ENCODE measurements at places on chromosomes 5 and 9.

- no peak for DNase-seq
Observed at GRCh38 chr5:4387290-4387689, 752.8 kb upstream of the ADAMTS16 start.

- DNase-seq = no peak
Observed at GRCh38 chr5:153883854-153884611, 154.7 kb downstream of the FAM114A2 start.

DNA sequence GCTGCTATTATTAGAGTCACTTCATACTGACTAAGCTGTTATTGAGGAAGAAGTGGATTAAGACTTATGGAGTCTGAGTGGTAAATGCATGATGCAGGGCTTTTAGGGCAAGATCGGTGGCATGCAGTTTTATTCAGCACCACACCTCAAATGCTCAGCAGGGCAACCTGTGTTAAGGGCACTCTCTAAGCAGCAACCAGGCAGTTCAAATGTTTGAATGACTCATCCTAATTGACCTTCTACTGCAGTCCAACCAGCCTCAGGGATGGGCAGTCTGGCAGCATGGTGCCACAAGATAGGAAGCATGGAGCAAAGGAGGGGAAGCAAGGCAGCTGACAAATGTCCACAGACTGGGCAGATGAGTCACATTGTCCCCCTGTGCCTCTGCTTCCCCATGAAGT, 80.2 kb upstream of the MIER3 start:
- DNase-seq = no peak

- DNase-seq = no peak
Observed at GRCh38 chr5:152349683-152350526, 55.2 kb downstream of the NMUR2 start.

GRCh38 chr5:112696786-112697185, 40.9 kb upstream of the APC start:
- no peak for DNase-seq

DNA sequence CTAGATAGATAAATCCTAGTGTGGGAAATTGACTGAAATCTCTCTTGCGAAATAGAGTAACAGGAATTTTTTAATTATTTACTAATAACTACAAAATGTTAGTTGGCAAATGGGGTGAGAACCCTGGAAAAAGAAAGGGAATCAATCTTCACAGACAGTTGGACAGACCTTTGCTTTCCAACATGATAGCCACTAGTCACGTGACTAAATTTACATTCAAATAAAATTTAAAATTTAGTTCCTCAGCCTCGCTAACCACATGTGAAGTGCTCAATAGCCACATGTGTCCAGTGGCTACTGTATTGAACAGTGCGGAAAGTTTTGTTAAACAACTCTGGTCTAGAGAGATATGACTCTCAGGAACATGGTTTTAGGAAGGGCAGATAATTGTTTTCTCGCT, 289.9 kb upstream of the RASA1 start:
- DNase-seq = no peak

DNA sequence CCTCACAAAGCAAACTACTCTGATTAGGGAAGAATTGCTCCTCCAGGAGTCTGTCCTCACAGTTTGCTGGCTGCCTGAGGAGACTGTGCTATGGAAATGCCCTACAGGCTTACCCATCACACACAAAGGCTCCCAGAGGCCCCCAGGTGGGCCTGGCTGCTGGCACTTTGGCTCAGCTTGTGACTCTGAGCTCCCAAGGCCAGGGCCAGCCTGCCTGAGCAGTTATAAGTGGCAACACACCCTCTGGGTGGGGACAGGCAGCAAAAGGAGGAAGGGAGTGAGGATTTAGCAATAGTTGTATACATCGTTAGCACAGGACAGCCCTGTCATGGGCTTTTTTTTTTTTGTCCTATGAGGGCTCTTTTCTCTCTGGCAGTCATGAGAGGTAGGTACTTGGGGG, 103.5 kb downstream of the DAPK1 start:
- DNase-seq = no peak

DNA sequence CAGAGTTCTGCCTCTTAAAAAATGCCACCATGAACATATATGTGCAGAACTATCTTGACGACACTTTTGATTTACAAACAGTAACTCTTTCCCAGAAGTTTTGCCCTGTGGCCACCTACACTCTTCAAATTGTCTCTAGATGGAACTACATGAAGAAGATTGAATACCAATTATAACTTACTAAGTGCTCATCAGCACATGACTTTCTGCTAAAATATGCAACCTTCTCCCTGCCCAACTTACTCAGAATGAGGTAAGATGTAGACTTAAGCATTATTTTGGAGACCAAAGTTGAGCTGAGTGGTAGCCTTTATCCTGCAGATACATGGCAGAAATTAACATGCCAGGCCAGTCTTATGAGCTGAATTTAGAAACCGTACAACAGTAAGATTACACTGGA, 105.4 kb downstream of the SEMA5A start:
- DNase-seq = no peak

DNA sequence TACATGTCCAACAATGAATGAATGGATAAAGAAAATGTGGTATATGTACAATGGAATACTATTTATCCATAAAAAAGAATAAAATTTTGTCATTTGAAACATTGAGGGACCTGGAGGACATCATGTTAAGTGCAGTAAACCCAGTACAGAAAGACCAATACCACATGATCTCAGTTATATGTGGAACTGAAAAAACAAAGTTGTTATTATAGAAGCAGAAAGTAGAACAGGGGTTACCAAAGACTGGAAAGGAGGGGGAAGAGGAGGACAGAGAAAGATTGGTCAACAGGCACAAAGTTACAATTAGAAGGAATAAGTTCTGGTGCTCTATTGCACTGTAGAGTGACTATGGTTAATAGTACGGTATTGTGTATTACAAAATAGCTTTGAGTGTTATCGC, 233.8 kb downstream of the SEMA6A start:
- DNase-seq = no peak

DNA sequence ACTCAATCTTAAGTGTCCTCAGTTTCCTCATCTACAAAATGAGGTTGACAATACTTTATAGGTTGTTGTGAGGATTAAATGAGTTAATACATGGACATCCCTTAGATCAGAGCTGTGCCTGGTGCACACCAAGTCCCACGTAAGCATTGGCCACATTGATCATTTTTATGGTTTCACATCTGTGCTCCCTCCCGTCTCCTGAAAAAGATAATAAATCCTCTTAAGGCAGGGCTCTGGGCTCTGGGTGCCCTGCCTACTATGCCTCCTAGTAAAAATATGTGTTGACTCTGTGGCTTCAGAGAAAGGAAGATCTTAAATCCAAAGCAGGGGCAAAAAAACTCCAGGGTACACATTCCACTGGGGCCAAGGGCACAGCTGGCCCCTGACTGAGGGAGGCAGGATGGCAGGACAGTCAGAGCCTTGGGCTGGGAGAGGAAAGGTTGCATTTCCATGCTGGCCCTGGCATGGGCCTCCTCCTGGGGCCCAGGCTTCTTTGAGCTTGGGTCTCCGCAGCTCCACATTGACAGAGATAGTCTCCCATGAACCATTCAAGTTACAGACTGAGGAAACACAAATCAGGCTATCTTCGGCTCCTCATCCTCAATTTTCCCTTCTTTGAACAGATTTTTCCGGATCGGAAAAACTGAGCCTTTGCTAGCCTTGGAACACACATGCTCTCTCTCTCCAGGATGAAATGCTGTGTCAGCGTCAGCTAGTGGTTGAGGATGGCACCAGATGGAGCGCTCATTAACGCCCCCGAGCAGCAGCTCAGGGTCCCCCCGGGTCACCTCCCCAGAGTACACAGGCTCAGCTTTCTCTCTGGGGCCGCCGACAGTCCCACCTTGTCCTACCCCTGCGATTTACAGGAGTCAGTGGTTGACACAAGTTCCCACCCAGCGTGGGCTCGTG, 22.4 kb upstream of the KIF12 start:
- no peak for DNase-seq

- DNase-seq = no peak
Observed at GRCh38 chr5:143554187-143554717, 150.8 kb upstream of the NR3C1 start.

GRCh38 chr5:33549982-33550567, 109.3 kb downstream of the TARS1 start:
- DNase-seq = no peak

DNA sequence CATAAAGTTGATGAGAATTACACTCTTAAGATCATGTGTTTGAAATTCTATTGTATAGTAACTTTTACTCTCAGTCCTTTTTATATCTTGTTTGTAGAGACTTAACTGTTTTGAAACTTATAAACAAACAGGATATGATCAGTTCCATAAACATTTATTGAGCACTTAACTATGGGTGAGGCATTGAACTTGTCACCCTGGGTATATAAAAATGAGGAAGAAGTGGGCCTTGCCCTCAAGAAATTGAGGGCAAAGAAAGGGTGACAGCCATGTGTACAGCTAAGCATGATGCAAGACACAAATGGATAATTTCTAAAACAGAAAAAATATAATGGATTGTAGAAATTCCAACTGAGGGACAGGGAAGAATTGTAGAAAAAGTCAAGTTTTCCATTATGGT, 15.7 kb downstream of the UNC13B start:
- no peak for DNase-seq

GRCh38 chr9:78242041-78242440, 6.2 kb downstream of the CEP78 start:
- no peak for DNase-seq

DNA sequence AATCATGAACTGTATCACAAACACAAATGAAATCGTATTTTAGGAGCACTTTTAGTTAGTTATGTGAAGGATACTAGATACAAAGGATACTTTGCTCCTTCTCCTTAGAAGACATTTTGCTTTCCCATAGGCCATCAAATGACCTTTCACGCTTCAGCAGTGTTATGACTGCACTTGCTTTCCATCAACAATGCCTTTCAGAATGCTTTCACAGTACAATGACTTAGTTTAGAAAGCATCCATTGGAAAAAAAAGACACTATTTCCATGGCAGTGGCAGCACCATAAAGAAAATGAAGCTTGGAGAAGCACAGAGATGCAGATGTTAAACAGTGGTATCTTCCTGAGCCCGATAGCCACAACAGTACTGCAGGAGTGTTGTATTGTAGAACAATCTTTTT, 203.9 kb downstream of the PCSK1 start:
- no peak for DNase-seq

DNA sequence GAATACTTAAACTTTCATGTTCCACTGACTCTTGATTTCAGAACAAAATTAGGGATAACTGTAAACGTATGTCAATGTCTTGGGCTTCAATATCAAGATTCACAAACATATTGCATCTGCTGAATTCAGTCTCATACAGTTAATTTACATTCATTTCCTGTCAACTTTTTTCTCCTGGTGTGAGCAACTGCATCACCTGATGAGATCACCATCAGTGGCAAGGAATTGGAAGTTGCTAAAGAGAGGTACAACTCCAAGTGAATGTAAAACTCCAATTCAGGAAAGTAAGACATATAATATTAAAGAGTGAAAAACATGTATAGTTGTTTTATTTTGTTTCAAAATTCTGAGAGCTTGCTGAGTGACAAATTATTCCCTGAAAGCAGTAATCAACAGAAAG, 1336.2 kb upstream of the C9orf72 start:
- DNase-seq = no peak

DNA sequence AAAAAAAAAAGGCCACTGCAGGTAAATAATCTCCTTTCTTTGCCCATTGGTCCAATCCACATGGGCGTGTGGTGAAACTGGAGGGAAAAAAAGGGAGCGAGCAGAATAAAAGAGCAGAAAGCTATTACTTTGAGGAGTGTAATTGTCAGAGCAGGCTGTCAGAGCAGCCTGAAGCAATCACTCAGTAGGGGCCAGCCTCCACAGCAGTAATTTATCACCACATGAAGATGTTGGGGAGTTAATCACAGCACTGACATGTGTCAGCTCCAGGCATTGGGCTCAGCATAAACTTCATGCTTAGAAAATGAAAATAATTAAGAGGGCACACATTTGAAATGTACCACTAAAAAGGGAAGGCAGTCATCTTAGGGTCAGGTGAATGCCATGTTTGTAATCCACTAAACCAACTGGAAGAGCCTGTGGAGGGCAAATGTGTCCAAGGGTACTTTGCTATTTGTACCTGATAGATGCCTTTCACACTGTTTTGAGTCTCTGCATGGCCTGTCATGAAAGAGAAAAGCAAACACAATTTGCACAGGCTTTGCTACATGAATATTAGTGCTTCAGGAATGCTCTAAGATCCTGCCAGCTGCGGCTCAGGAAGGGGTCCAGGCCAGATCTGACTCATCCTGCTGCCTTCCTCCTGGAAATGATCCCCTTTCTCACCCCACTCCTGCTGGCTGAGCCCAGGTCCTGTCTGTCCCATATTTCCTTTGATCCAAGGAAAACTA, 2.9 kb upstream of the PTGER4 start:
- no peak for DNase-seq

DNA sequence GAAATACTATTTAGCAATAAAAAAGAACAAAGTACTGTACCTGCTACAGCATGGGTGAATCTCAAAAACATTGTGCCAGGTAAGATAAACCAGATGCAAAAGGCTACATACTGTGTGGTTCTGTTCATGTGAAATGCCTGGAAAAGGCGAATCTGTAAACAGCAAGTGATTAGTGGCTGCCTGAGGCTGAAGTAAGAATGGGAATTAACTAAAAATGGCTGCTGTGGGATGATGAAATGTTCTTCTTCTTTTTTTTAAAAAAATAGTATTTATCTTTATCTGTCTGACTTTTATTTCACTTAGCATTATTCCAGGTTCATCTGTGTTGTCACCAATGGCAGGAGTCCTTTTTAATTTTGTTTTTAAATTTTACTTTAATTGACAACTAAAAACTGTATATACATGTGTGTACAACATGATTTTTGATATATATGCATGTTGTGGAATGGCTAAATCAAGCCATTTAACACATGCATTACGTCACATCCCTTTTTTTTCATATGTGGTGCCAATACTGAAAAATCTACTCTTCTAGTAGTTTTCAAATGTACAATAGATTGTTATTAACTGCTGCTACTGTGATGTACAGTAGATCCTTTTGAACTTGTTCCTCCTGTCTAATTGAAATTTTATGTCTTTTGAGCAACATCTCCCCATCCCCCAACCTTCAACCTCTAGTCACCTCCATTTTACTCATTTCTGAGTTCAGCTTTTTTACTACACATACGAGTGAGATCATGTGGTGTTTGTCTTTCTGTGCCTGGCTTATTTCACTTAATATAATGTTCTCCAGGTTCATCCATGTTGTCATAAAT, 62.9 kb upstream of the TNFAIP8 start:
- no peak for DNase-seq

DNA sequence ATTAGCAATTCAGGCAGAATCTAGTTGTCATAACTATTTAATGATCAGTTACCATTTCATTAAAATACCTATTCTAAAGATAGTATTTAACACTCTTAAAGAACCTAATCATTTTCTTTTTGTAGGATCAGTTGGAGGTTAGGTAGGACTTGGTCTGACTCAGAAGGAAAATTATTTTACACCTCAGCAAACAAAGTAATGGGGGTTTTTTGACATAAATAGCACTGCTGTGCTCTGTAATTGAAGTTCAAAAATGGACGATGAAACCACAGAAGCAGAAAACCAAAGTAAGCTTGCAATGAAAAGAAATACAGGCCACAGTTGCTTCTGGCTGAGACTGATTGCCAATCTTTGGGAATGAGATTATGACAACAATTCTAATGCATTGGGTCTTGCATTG, 187.0 kb upstream of the TRPM3 start:
- DNase-seq = no peak
